ENCODE measurements at places on chromosomes 13 and 19.

DNA sequence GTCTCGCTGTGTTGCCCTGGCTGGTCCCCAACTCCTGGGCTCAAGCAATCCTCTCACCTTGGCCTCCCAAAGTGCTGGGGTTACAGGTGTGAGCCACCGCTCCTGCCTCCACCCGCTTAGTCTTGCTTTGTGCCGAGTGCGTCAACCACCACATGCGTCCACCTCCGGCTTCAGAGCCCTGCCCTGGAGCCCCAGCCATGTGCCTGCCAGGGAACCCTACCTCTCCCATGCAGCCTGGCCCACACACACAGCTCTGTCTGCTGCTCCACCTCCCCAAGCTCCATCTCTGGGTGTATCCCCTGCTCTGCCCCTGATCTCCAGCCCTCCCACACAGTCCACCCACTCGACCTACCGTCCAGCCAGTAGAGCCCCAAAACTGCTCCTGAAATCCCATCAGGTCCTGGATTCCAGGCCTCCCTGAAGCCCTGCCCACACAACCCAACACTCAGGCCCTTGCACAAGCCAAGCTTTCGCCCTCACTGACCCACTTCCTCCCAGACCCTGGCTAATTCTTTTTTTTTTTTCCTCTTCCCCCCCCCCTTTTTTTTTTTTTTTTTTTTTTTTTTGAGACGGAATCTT lies 9.6 kb downstream of the CYP2F1 start:
- DNase-seq = no peak

DNA sequence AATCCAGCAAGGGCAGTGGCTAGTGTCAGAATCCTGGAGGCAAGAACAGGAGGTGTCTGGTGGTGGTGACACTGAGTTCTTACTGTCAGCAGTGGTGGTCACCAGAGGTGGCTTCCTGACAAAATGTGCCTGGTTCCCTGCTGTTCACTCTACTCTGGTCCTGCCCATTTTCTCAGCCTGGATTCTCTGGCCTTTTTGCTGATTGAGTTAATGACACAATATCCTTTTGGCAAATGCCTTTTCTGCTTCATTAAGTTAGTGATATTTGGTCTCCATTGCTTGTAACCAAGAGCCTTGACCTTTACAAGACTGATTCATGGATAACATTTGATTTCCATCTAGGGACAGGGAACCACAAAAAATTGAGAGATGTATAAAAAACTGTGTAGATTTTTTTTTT lies 51.1 kb downstream of the RFC3 start:
- no peak for DNase-seq

GRCh38 chr13:47166336-47166735 lies 269.5 kb upstream of the HTR2A start:
- no peak for DNase-seq

- DNase-seq = no peak
Observed at GRCh38 chr19:2723345-2723715, 2.2 kb upstream of the DIRAS1 start.

DNA sequence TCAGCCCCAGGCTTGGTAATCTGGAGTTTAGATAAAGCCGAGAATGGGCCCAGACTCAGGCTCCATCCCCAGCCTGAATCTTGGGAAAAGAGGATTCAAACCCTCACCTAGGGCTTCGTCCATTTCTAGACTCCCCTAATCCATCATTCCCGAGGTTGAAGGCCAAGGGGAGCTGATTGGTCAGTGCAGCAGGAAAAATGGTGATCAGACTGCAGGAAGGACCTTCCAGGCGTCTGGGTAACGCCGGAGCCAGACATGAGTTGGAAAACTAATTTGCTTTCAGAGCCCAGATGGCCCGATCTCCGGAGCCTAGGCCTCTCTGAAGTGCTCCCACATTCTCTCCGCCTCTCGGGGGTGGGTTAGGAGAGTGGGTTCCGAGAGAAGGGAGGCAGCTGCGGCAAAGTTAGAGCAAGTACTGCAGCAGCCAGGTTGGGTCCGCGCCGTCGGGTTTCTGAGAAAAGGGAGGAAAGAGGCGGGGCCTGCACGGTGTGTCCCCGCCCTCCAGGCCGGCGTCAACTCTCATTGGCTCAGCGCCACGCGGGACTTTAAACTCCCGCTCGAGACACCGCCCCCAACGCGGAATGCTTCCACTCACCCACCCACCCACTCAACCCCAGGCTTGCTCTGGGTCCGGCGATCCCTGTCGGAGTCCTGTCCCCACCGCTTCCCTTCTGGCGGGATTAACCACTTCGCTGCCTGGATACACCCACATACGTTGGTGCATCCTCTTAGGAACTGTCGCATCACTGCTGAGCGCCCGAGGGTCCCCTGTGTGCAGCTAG lies 788 bp upstream of the RTBDN start:
- peak; percentile 26 for DNase-seq

DNA sequence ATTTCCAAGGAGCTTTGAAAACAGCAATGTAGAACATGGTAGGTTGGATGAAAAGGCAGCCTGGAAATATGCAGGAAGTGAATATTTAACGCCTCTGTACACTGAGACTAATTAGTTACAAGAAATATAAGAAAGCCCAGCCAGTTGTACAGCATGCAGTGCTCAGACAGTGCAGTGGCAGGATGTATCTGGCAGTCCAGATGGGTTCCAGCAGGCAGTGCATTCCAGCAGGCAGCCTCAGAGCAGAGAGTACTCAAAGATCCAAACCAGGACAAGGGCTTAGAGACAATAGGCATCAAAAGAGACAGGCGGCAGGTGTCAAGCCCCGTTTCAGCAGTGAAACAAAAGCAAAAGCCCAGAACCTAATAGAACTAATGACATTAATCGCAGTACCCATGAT lies 2776.3 kb downstream of the PCDH9 start:
- no peak for DNase-seq

Measured in activated naive CD4-positive, alpha-beta T cell treated with Interleukin-2 at 50 U/mL for 16 hours (primary cell).